ENCODE measurements at places on chromosomes 12 and 14. TPM values are rescaled to one million over a fixed set of nuclear protein-coding genes. Genes with fewer than 3 reads are reported as not detected.

GRCh38 chr12:51381226-51382079 is 9.8 kb downstream of the GALNT6 start:
- no peak for DNase-seq

The SP1 gene
- 72.8 TPM for polyA plus RNA-seq

- DNase-seq = no peak
Measured at GRCh38 chr12:107788690-107789458, 14.4 kb downstream of the ASCL4 start.

DNA sequence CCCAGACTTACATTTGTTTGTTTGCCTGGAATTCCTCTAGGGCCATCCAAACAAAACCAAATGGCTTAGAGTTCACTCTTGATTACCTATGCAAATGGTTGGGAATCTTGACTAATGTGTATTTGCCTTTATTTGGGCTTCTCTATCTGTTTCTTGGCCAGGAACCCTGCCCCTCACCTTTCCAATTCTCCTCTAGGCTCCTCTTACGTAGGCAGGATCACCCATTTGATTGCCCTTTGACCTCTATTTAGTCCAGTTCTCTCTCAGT is 123.0 kb upstream of the DYRK2 start:
- no peak for DNase-seq

DNA sequence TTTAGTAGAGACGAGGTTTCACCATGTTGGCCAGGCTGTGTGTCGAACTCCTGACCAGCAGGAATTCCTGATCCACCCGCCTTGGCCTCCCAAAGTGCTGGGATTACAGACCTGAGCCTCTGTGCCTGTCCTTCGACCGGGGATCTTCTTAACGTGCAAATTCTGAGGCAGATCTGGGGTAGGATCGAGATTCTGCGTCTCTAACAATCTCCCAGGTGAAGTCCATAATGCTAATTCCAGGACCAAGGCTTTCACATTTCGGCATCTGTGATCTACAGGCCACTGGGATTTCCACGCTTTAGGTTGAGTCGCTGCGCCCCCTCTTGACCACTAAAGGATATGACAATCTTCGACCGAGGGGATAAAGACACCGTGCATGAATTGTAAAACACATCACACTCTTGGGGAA is 24.8 kb downstream of the FOS start:
- no peak for DNase-seq

DNA sequence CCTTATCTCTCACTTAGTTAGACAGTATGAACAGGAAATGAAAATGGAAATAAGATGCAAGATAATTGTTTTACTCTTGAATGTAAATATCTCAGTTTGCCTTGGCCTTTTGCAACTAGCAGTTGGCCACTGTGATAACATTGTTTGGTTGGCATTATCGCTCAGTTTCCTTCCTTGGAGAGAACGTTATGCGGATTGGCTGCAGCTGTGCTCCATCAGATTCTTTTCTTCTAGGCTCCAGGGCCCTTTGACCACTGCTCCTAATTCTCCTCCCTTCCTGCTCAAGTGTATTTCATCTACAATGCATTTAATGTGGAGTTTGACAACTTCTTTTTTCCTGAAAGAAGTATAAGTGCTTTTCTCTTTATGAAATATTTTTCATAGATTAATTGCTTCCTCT is 284.2 kb downstream of the ADAMTS20 start:
- DNase-seq = no peak

- no peak for DNase-seq
Measured at GRCh38 chr12:112443916-112444315, 25.2 kb downstream of the PTPN11 start.

The HOXC6 gene
- polyA plus RNA-seq = 13.6 TPM

Measured in large intestine (tissue), 12 donors.